SIG-M5 (cell line): ENCODE measurements at places on chromosomes 2 and 18.

- peak; percentile 35 for DNase-seq
These were observed at the start of gene PTGR3 for GRCh38 chr18:75209129-75209950. TSS of gene PTGR3 (minus strand) at chr18:75209139. CDS start at chr18:75209058, 81 bp downstream.

DNA sequence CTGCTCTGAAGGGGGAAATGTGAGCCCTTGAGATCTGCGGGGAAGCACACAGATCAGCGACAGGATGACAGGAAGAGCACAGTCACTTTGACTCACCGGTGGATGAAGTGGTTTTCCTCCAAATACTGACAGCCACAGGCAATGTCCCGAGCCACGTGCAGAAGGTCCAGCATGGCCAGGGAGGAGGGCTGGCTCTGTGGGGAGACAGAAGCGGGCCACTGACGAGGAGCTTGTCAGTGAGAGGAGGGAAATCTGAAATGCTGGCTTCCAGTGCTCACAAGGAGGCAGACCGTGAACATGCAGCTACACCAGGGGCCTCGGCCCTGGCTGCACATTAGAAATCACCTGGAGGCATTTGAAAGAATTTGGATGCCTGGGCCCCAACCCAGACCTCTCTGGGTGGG lies 98.7 kb downstream of the CLIP4 start:
- no peak for DNase-seq

DNA sequence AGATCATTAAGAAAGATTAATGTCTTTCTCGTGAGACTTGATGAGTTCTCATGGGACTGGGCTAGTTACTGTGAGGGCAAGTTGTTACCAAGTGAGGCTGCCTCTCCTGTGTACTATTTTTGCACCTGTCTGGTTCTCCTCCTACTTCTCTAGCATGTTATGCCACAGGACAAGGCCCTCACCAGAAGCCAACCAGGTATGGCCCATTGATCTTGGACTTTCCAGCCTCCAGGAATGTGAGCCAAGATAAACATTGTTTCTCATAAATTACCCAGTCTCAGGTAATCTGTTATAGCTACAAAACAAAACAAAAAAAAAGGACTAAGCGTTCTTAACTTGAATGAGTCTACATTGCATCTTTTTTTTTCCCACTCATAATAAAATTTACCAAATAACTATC lies 184.1 kb downstream of the CDH7 start:
- DNase-seq = no peak

DNA sequence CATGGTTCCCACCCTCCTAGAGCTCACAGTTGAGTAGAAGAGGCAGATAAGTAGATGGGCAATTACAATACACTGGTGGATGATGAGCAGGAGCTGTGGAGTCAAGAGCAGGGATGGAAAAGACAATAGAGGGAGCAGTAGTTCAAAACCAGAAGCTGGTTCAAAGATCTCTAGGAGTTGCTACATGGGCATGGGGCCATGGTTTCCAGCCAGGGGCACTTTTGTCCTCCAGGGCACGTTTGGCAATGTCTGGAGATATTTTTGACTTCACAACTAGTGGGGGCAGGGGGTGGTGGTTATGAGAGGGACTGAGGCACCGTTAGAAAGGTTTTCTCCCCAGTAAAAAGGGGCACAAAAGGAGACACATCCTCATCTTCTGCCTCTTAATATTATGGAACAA lies 236.0 kb downstream of the DYSF start:
- no peak for DNase-seq

GRCh38 chr18:2515908-2516625 lies 55.2 kb downstream of the METTL4 start:
- DNase-seq = peak; percentile 41

DNA sequence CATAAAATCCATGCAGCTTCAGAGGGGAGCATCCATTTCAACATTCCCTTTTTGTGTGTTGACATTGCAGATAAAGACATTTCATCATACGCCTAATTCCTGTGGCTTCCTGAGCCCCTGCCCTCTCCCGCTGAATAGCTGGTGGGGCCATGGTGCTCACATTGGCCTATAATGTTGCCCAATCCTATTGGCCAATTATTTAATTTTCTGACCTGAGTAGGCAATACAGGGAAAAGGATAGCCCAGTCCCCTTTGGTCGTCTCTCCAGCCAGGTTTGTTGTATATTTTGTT lies 163.8 kb upstream of the MYCN start:
- DNase-seq = no peak

DNA sequence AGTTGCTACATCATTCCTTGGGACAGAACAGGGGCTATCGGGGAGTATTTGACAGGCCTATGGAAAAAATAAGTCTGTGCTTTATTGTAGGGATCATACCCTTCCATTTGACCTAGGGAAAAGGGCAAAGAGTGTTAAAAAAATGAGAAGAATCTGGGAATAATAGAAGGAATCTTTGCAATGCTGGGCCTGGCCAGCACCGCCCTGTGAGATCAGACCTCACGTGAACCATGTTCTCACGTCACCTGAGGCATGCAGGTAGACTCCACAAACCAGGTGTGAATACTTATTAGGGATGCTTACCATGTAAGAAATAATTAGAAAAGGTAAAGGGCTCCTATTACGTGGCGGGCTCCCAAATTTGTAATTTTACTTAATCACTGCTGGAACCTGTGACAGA lies 177.5 kb upstream of the GATA6 start:
- no peak for DNase-seq

DNA sequence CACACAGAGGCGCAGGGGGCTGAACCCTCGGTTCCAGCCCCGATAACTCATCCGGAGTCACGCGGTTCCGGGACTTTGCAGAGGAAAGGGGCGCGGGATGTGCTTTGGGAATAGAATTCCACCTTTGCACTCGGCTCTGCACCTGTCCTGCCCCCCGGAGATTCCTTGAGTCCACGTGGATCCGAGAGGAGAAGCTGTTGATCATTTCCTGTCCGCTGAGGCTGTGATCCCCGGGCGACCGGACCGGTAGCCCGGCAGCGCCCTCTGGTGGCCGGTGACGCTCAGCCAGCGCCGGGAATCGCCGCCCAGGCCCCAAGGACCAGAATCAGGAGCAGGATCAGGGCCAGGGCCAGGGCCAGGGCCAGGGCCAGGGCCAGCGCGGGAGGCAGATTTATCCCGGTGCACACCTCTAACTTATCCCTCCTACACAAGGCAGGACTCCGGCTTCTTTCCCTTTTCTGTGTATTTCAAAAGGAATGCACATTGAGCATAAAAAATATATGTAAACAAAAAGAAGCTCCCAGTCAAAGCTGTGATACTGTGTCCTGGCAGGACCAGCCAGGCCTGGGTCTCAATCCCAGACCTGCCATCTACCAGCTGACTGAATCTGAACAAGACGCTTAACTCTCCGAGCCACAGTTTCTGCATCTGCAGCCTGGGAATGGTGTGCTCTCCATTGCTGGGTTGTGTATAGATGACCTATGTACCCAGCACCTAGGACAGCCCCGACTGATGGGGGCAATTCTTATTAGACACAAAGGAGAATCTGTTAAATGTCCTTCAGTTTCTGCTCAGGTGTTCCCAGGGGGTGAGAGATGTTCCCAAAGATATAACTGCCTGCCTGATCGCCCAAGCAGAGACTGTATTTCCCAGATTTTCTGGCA lies 8.5 kb upstream of the SPATA3 start:
- no peak for DNase-seq

- DNase-seq = no peak
These were observed 12.4 kb downstream of the MYO5B start for GRCh38 chr18:50182511-50182910.

GRCh38 chr2:86818114-86818801 lies 27.5 kb upstream of the CD8A start:
- DNase-seq = no peak

DNA sequence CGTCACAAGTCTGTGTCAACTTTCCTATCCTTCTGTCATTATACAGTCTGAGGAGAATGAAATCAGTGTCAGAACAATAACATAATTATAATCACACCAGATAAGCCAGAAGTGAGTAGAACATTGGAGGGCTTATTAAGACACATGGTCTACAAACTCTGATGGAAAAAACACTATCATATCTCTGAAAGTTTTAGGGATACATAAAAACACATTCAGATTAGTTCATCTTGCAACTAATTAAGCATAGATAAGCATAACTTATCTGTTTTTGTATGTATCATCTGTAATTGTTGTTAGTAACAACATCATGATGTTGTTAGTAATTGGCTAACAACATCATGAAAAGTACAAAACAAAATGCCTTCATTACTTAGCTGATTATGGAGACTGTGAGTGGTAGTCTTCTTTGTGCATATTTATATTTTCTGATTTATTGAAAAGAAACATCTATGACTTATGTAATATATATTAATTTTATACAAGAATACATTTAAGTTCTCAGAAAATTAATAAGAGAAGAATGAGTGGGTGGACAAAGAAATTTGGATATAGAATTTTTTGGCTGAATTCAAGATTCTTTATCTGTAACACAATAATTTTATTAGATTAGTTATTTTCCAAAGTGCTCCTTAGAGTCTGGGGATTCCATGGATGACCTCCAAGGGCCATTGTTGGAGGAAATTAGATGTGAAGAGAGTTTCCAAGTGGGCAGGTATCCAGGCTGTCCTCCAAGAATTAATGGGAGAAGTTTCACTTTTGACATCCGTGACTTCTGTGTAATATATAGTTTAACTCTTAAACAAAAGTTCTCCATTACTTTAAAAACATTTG lies 16.9 kb upstream of the CCDC102B start:
- no peak for DNase-seq

DNA sequence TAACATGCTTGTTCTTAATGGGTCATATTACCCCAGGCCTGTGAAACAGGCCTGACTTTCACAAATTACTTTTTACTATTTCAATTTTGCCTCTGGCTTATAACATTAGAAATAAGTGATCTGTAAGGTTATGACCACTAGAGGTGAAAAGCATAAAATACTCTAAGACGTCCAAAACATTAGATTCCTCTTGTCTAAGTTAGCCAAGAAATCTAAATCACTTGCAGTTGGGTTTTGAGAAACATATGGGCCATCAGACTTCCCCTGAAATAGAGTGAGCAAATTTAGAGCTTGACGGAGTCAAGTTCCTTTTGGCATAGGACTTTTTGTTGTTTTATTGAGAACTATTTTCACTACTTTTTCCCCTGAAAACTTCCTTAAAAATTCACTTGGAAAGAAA lies 32.7 kb upstream of the RIT2 start:
- DNase-seq = no peak

DNA sequence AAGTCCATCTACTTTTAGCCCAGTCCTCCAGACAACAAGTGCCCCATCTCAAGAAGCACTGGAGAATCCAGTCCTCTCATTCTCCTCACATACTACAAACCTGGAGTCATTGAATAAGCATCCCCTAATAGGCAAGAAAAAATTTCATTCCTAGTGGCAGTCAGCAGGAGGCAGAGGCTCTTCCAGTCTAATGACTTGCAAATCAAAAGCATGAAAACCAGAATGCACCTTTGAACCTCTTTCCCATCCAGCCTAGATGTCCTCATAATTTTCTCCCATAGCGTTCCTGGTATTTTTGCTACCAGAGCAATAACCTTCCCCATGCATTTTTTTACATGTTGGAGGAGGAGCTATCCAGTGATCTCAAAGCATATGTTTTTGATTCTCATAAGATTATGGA lies 252.6 kb downstream of the TTC32 start:
- no peak for DNase-seq

DNA sequence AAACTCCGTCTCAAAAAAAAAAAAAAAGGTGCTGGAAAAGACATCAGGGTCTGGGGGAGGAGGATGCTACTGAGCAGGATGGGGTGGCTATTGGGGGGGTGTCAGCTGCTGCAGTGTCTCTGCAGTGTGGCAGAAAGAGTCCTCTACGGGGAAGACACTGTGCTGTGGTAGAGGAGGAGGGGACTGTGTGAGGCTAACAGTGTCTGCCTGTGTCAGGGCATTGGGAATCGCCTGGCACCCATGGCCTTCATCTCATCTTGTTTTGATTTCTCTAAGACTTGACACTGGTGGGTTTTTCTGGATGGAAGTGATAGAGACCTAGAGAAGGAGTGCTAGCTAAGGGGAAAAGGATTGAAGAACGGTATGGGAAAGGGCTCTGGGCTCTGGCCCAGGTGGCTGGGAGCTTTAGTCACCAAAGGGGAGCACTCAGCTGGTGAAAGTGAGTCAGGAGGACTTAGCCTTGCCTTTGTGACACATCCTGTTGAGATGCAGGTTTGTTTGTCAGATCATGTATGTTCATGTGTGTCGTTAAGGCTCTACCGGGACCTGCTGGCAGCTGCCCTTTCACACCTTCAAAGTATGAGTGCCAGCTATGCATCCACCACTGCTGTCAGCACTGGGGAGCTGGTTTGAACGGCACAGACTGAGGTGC lies 58.0 kb downstream of the FARP2 start:
- no peak for DNase-seq

DNA sequence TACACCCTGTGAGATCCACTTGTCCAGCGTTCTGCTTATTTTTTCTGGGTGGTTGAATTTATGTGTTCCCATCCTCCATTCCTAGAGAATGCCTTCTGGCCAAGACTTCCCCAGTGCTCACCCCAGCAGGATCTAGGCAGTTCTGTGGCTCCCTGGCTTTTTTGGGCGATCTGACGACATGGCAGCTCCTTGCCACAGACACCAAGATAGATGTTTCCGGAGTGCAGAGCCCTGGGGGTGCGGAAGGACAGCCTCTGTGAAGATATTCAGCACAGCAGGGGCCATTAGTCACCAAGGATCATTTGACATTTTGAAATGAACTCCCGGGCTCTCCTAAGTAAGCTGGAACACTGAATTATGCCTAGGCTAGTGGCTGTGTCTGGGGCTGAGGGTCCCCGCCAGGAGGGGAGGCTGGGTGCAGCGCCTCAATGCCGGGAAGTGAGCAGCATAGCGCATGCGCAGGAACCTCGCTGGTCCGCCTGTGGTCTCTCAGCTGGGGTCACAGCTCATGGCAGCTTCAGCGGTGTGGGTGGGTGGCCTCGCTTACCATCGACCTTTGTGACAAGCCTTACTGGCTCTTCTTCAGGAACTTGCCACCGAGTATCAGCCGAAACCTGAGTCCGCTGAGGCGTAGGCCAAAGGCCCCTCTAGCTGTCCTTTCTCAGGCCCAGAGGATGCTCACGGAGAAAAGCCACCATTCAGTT lies 60.3 kb downstream of the MEX3C start:
- DNase-seq = no peak

DNA sequence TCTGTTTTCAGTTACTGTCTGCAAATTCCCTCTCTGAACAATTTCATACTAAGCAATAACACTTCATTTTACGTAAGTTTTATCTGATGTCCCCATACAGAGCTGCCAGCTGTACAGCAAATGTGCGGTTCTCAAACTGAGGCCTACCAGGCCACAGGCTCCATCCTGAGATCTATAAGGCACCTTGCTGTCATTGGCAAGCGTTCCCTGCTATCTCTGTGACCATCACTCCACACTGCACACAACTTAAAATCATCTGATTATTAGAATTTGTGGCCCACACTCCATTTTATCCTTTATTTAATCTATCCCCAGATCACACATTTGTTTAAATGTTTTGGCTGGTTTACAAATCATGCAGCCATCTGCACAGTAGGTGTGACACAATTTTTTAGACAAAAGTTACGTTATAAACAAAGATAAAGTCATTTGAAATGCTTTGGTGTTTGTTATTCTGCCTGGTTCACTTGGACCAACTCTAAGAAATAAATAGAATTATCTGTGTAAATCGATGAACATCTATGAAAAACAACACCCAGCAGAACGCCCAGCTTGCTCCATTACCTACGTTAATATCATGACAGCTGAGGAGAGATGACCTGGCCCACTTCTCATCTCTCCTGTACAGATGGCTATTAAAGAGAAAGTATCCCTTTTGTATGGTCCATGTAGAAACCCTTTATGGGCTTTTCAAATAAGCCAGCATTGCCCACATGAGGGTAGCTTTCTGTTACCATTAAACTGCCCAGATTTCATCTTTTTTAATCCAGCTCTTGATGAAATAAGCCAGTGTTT lies 162.4 kb downstream of the ZNF521 start:
- no peak for DNase-seq

- DNase-seq = no peak
These were observed 15.2 kb upstream of the AGFG1 start for GRCh38 chr2:227456772-227457171.

GRCh38 chr2:196546151-196546919 lies 93.2 kb upstream of the CCDC150 start:
- no peak for DNase-seq
